Activated gamma-delta T cell treated with Interleukin-2 at 50 U/mL for 16 hours (primary cell): ENCODE measurements at places on chromosomes 3 and 15.

GRCh38 chr3:134487406-134487805 lies 1.5 kb downstream of the CEP63 start:
- no peak for DNase-seq

DNA sequence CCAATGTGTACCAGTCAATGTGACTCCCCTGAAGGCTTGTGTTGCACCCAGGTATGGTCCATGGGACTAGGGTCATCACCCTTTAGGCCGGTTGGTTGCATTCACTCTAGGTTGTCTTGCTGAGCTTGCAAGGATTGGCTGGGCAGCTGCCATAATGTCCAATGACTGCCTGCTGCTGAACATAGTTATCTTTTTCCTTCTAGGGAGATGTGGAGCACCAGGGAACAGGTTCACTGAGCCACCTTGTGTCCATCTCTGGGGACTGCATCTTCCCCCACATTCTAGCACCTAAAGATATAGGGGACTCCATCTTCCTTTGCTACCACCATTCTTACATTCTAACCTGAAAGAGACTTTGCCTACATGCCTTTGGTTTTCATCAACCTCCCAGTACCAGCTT lies 580.4 kb upstream of the TBL1XR1 start:
- DNase-seq, result peak; percentile 10

GRCh38 chr3:148238421-148238821 lies 459.3 kb upstream of the AGTR1 start:
- DNase-seq, result no peak

DNA sequence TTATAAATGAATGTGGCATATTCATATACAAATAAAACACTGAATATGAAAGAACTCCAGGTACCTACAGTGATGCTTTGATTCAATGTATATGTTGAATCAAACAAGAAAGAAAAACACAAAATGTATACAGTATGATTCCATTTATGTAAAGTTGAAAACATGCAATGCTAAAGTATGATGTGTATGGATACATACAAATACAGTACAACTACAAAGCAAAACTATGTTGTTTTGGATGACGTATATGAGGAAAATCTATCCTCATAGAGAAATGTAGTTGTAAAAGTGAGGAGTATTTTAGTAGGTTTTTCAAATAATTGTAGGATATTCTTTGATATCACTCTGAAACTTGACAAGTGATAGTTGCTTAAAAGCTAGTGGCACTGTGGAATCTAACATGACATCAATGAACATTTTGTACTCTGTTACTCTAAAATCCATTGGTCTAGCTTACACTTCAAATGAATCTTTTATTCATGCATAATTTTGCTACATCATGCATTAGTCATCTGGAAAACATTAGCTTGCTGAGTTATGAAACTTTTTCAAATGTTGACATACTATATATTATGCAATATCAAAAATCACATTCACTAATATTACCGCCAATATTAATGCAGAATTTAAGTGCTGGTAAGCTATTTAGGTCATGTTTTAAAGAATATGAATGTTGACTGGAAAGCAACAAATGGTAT lies 278.1 kb upstream of the CHRNA7 start:
- no peak for DNase-seq

DNA sequence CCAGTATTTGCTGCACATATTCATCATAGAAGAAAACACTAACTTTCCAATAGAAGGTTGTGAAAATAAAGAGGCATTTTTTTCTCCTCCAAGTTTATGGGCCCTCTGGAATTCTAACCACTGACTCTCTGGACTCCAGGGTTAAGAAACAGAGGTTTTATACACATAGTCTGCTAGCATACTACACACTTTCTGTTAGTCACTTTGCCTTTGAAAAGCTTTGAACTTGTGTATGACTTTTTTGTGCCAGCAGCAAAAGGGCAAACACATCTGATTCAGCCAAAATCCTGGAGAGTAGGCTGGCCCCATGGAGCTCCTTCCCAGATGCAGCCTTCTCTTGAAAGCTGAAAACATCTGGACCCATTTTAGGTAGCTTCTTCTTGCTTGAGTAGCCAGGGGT lies 6.2 kb downstream of the ZIC4 start:
- no peak for DNase-seq

DNA sequence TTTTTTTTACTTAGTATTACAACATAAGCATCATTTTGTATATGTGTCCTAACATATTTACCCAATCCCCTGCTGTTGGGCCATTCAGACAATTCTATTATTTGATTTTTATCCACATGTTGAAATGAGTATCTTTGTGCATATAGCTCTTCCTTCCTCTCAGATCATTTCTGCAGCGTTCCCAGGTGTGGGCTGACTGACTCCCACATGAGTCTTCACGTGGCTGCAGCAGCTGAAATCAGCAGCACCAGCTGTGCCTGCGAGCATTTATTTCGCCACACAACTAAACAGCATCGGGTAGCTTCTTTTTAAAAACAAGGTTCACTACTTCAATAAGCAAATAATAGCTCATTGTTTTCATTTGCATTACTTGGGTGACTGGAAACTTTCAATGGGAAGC lies 44.5 kb upstream of the PDE8A start:
- no peak for DNase-seq
